ENCODE measurements at places on chromosomes 7 and 10. TPM values are rescaled to one million over a fixed set of nuclear protein-coding genes. Genes with fewer than 3 reads are reported as not detected.

DNA sequence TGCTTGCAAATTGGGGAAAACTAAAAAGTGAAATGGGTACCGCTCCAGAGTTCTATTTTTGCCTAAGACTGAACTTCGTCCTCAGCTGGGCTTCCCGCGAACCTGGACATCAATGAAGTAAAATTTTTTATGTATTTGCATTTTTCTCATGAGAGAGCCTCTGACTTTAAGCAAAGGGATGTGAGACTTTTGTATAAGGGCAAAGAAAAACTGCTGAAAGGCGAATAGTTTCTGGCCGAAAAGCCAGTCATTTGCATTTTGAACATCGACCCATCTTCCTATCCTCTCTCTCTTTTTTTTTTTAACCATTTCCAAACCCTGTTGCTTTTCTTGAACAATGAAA lies 573 bp downstream of the PMPCB start:
- peaks cover 47% of the 10 kb centered on the region for H3K36me3 ChIP-seq
- ATAC-seq = no peak

DNA sequence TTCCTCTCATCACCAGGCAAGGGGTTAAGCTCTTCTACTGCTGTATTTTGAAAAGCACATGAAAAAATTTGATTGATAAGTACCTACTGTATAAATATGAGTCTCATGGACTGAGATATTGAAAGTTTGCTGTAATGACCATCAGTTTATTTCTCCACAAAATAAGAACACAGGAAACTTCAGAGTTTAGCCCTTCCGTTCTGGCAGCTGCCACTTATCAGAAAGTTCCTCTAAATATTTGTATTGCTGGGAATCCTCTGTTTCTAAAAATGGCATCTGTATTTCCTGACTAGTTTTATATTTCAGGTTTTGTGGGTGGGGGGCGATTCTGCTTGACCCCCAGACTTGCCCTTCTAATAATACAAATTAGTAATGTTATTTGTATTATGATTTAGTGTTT lies 92.0 kb downstream of the LYZL2 start:
- H3K4me1 ChIP-seq = peaks cover 16% of the 10 kb centered on the region
- H3K27ac ChIP-seq = no peak overlapping the region
- no peaks in the 10 kb centered on the region for H3K36me3 ChIP-seq
- no peak overlapping the region for H3K4me3 ChIP-seq
- no peaks in the 10 kb centered on the region for H3K27me3 ChIP-seq
- no peak for ATAC-seq

GRCh38 chr10:74290708-74291107 lies 139.7 kb downstream of the ADK start:
- H3K4me1 ChIP-seq = no peaks in the 10 kb centered on the region
- H3K27me3 ChIP-seq = no peaks in the 10 kb centered on the region
- H3K27ac ChIP-seq = no peak overlapping the region
- no peaks in the 10 kb centered on the region for H3K36me3 ChIP-seq

DNA sequence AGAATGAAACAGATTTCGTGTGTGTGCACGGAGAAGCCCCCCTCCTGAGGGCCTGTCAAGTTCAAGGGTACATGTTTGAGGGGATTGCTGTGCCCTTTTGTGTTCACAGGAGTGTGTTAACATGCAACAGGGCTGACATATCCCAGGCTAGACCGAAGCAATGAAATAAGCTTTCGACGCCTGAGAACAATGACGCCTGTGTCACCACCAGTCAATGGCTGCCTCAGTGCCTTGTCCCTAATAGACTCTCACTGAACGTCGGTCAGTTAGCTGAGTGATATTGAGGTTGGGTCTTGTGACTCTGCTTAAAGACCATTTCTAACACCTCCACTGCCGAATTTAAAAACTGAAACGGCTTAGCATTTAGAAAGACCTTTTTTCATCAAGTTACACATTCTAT lies 175.2 kb upstream of the TCF7L2 start:
- no peaks in the 10 kb centered on the region for H3K27me3 ChIP-seq
- ATAC-seq = no peak
- peaks cover 6% of the 10 kb centered on the region for H3K36me3 ChIP-seq
- H3K27ac ChIP-seq = no peak overlapping the region
- H3K4me1 ChIP-seq = no peaks in the 10 kb centered on the region

GRCh38 chr7:69787736-69788431 lies 189.6 kb downstream of the AUTS2 start:
- no peaks in the 10 kb centered on the region for H3K36me3 ChIP-seq
- H3K27me3 ChIP-seq = no peaks in the 10 kb centered on the region
- no peak overlapping the region for H3K4me3 ChIP-seq
- no peak overlapping the region for H3K27ac ChIP-seq
- ATAC-seq = no peak

DNA sequence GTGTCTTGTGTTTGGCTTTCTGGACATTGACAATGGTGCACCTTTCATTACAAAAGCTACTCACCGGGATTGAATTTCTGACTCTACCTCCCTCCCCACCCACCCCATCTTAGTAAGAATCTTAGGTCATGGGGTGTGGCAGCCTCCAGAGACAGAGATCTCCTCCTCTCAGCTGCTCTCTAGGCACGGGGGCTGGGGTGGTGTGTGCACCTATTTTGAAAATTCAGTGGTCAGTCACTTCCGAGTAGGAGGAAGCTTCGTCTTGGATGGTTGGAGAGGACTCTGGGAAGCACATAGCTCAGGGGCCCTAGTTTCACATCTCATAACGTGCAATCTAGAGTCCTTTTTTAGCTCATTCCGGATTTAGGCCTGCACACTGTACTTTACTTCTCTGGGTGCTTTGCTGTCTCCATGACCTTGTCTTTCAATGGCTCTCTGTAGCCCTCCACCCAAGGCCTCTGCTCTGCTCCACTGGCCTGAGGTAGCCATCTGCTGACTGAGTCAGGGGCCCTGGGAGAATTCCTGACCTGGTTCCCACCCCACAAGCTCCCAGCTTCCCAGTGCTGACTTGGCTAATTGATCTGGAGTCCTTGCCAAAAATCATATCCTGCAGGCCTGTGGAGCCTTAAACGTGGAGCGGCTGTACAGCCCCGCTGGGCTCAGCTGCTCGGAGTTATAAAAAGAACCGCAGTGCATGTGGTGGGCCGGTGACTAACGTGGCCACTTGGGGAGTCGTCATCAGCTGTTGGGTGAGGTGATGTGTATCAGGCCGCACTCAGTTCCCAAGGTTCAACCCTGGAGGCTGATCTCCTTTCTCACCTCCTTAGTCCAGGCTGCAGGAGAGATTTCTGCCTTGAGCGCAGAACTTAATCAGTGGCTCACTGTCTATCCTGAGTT lies 19.3 kb upstream of the ADAMTS14 start:
- H3K27me3 ChIP-seq = peaks cover 4% of the 10 kb centered on the region
- H3K4me1 ChIP-seq = peaks cover 11% of the 10 kb centered on the region
- no peak for ATAC-seq
- no peaks in the 10 kb centered on the region for H3K36me3 ChIP-seq
- H3K27ac ChIP-seq = no peak overlapping the region
- H3K4me3 ChIP-seq = no peak overlapping the region

DNA sequence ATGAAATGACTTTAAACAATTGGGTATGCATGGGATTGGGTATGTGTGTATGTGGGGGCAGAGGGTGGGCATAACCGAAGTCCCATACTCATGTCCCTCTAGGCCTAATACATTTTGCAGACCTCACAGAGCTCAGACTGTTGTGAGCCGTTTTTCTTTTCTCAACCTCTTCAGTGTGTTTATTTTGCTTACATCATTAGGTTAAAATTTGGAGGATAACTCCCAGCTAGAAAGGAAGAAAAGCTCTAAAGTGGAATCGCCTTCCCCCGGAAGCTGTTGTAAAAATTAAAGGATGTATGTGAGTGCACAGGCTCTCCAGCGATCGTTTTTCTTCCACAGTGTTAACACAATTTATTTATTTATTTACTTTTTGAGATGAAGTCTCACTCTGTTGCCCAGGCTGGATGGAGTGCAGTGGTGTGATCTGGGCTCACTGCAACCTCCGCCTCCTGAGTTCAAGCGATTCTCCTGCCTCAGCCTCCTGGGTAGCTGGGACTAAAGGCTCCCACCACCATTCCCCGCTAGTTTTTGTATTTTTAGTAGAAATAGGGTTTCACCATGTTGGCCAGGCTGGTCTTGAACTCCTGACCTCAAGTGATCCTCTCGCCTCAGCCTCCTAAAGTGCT lies 1.5 kb upstream of the H2AZ2 start:
- H3K4me3 ChIP-seq = peak overlapping the region; percentile 91
- no peak for ATAC-seq
- H3K36me3 ChIP-seq = peaks cover 25% of the 10 kb centered on the region
- no peaks in the 10 kb centered on the region for H3K27me3 ChIP-seq
- H3K27ac ChIP-seq = peak overlapping the region; percentile 91

GRCh38 chr7:69114374-69114773 lies 483.9 kb upstream of the AUTS2 start:
- H3K27me3 ChIP-seq = no peaks in the 10 kb centered on the region
- no peak overlapping the region for H3K27ac ChIP-seq
- H3K4me3 ChIP-seq = no peak overlapping the region
- no peak for ATAC-seq
- H3K36me3 ChIP-seq = no peaks in the 10 kb centered on the region
- no peaks in the 10 kb centered on the region for H3K4me1 ChIP-seq

- H3K4me1 ChIP-seq = no peaks in the 10 kb centered on the region
- no peak overlapping the region for H3K4me3 ChIP-seq
- no peaks in the 10 kb centered on the region for H3K36me3 ChIP-seq
- H3K27me3 ChIP-seq = no peaks in the 10 kb centered on the region
Observed at GRCh38 chr10:45439873-45440272, 65.9 kb downstream of the ALOX5 start.

- H3K27me3 ChIP-seq = peaks cover 3% of the 10 kb centered on the region
- no peaks in the 10 kb centered on the region for H3K4me1 ChIP-seq
- no peak overlapping the region for H3K4me3 ChIP-seq
- ATAC-seq = no peak
Observed at GRCh38 chr7:3210531-3210930, 90.5 kb upstream of the SDK1 start.

- H3K27me3 ChIP-seq = no peaks in the 10 kb centered on the region
- H3K36me3 ChIP-seq = no peaks in the 10 kb centered on the region
- H3K4me1 ChIP-seq = no peaks in the 10 kb centered on the region
- H3K27ac ChIP-seq = no peak overlapping the region
- ATAC-seq = peak; percentile 74
Observed at GRCh38 chr10:132458586-132459300, 61.7 kb downstream of the PWWP2B start.

DNA sequence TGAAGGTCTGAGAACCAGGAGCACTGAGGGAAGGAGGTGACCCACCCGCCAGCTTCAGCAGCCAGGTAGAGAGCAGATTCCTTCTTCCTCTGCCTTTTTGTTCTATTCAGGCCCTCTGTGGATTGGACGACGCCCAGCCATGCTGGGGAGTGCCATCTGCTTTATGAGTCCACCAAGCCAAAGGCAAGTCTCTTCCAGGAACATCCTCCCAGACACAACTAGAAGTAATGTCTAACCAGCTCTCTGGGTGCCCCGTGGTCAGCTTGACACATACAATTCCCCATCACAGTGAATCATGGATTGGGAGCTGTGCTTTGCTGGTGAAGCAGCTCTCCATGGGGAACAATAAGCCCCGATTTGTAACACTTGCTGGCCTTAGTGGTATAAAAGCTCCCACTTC lies 125.2 kb downstream of the CCDC3 start:
- H3K27ac ChIP-seq = no peak overlapping the region
- H3K4me1 ChIP-seq = no peaks in the 10 kb centered on the region
- H3K27me3 ChIP-seq = peaks cover 21% of the 10 kb centered on the region

- H3K36me3 ChIP-seq = no peaks in the 10 kb centered on the region
- H3K27ac ChIP-seq = no peak overlapping the region
- no peak for ATAC-seq
- H3K27me3 ChIP-seq = no peaks in the 10 kb centered on the region
Observed at GRCh38 chr7:69277366-69277765, 320.9 kb upstream of the AUTS2 start.

- H3K27ac ChIP-seq = peak overlapping the region; percentile 85
- no peak for ATAC-seq
- H3K36me3 ChIP-seq = peaks cover 70% of the 10 kb centered on the region
- peak overlapping the region; percentile 95 for H3K4me3 ChIP-seq
- peaks cover 29% of the 10 kb centered on the region for H3K4me1 ChIP-seq
Observed at GRCh38 chr7:106283501-106283830, 1.3 kb downstream of the NAMPT start.

DNA sequence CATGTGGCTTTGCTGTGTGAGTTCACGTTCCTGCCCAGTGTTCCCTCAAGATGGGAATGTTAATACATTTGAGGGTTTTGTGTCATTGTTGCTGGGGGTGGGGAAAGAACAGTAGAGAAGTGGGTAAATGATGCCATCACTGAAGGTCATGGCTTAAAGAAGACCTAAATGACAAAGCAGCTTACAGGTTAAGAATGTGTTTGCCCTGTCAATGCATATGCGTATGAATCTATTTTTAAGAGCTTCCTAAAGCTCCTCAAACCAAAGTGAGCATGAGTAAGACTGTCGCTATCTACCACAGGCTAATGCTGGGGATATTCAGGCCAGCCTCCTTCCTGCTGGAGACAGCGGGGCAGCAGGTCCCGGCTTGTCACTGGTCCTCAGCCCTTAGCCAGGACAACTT lies 162.9 kb downstream of the CREB5 start:
- H3K4me1 ChIP-seq = no peaks in the 10 kb centered on the region
- H3K4me3 ChIP-seq = no peak overlapping the region
- no peak overlapping the region for H3K27ac ChIP-seq
- no peak for ATAC-seq
- no peaks in the 10 kb centered on the region for H3K36me3 ChIP-seq
- peaks cover 11% of the 10 kb centered on the region for H3K27me3 ChIP-seq

DNA sequence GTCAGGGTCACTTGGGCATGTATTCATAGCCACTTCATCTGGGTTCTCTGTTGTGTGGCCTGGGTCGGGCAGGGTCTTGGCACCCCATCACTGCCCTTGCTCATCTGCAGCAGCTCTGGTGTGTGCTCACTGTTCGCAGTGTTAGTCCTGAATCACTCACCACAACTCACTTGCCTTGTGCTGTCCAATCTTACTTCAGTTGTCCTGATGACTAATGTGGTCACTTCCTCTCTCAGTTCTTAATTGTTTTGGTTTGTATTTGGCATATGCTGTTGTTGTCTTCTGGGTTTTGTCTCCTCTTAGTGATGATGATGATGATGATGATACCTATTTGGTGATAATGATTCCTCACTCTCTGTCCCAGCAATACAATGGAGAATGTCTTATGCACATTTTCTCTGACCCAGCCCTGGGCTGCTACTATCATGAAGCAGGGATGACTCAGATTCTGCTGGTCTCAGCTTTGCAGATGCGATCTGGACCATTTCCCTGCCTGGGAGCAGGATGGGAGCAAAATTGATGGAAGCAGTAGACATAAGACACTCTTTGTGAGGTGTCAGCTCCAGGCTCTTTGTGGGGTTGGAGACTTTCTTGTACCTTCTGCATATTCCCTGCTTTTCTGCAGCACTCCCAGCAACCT lies 17.0 kb downstream of the ADRA2A start:
- H3K27me3 ChIP-seq = peaks cover 17% of the 10 kb centered on the region
- H3K4me3 ChIP-seq = no peak overlapping the region
- no peaks in the 10 kb centered on the region for H3K4me1 ChIP-seq
- no peak overlapping the region for H3K27ac ChIP-seq
- peak; percentile 71 for ATAC-seq

- H3K27ac ChIP-seq = no peak overlapping the region
- peaks cover 12% of the 10 kb centered on the region for H3K4me1 ChIP-seq
- peak overlapping the region; percentile 15 for H3K4me3 ChIP-seq
- peak; percentile 38 for ATAC-seq
- H3K27me3 ChIP-seq = no peaks in the 10 kb centered on the region
Observed at GRCh38 chr7:6619961-6620360, 4.6 kb downstream of the ZNF853 start.

- no peaks in the 10 kb centered on the region for H3K4me1 ChIP-seq
- no peaks in the 10 kb centered on the region for H3K36me3 ChIP-seq
- ATAC-seq = no peak
- peak overlapping the region; percentile 5 for H3K4me3 ChIP-seq
Observed at GRCh38 chr7:90210981-90211380, 559 bp upstream of the STEAP2 start.

The CDK6 gene
- total RNA-seq = 222 TPM

The LMOD2 gene
- not detected for total RNA-seq

The CFAP43 gene
- total RNA-seq = not detected

The AEBP1 gene
- total RNA-seq = 1.2 TPM

All from activated T-helper 17 cell treated with anti-CD3 and anti-CD28 coated beads, Interleukin-2, amount 50 U/mL, for 72 hours (primary cell).